Caudate nucleus (tissue), 63 donors: ENCODE measurements at places on chromosomes 2 and 18.
A peak's percentile ranks its signal among the peaks of the same experiment; 100 is the strongest.

DNA sequence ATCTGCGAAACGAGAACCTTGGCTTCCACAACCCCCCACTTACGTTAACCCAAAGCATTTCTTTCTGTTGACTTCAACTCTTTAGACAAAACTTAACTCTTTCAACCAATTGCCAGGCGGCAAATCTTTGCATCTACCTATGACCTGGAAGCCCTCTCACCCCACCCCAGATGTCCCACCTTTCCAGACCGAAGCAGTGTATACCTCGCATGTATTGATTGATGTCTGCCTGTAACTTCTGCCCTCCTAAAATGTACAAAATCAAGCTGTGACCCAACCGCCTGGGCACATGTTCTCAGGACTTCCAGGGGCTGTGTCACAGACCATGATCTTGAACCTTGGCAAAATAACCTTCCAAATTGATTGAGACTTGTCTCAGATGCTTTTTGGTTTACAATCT, 12.3 kb downstream of the AQP12B start:
- no peak for DNase-seq

DNA sequence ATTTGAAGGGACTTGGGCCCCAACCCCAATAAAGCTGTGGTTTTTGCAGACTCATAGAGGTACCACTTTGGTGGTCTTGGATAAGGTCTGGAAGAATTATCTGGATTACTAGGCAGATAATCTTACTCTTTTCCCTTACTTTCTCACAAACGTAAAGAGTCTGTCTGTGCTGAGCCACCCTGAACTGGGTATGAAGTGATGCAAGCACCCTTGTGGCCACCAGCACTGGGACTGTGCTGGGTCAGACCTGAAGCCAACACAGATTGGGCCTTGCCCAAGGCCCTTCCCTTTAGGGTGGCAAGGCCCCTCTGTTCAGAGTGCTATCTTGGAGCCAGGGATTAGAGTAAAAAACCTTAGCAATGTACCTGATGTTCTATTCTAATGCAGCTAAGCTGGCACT, 827.0 kb upstream of the RAB6C start:
- no peak for DNase-seq

DNA sequence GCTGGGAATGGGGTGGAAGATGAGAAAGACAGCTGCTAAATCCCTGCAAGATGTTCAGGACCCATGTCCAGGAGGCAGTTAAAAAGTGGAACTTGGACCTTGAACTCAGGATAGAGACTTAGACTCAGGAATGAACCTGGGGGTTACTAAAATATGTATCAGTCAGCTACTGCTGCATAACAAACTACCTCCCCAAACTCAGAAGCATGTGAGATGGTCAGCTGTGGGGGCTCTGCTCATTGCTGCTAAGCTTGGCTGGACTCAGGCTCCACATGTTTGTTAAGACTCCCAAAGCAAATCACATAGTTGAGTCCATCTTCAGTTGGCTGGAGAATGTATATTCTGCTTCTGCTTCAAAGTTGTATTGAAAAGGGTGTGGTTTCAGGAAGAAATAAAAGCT, 61.4 kb upstream of the COPS8 start:
- DNase-seq = no peak

GRCh38 chr2:43224571-43225092, 1.8 kb downstream of the ZFP36L2 start:
- no peak for DNase-seq

GRCh38 chr2:167771628-167772027, 475.8 kb downstream of the STK39 start:
- no peak for DNase-seq

GRCh38 chr2:108580050-108580449, 45.8 kb downstream of the LIMS1 start:
- DNase-seq = no peak

- DNase-seq = no peak
Measured at GRCh38 chr2:47664817-47665216, 118.1 kb upstream of the MSH6 start.

DNA sequence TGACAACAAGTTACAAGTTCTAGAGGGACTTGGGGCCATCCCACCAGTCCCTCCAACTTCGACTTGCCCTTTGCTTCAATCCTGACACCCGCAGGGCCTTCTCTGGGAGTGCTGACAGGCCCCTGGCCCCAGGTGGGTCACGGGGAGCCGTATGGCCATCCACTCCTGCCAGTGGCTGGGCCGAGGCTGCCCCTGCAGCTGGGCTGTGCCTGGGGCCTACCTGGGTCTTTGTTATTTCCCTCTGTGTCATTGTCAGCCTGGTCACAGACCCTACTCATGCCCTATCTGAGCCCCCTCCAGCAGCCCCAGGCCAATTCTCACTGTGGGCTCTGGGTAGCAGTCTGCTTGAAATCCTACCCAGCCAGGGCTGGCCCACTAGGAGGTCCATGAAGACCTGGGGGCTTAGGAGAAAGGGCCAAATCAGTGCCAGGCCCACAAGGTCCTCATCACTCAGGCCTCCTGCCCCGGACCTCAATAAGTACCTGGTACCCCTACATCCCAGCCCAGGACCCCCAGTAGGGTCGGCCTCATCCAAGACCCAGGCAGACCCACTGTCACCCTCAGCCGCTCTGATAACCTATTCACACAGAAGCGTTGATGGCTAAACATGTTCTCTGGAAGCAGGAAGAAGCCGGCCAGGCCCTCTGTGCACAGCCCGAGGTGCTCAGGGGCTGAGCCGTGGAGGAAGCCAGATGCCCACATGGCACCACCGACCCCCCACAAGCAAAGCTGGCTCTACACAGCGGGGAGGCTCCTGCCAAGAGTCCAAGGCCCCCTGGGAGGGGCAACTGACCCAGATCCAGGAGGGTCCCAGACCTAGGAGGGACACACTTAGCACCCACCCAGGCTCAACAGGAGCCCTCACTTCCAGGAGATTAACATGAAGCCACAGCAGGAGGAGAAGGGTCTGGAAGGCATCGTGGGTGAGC, 57.7 kb downstream of the BIN1 start:
- no peak for DNase-seq

DNA sequence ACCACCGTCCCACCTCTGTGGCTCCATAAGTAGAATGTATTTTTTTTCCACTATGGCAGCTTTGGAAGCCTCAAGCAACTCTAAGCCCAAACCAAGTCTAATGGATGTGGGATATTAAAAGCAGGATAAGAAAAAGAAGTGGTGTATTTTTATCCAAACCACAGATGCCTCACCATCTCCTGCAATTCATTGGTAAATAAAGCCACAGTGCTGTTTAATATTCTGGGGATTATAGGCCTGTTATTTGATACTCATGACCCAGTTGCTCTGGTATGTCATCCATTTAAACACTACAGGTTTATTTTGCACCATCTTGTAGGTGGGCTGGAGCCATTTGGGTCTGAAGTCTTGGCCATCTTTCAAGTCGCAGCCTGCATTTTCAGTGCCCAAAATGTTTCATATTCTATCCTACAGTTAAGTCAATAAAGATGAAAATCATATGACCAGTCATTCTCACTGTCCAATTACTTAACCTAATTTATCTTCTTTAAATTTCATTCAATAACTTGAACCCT, 279.5 kb upstream of the EPHA4 start:
- no peak for DNase-seq

DNA sequence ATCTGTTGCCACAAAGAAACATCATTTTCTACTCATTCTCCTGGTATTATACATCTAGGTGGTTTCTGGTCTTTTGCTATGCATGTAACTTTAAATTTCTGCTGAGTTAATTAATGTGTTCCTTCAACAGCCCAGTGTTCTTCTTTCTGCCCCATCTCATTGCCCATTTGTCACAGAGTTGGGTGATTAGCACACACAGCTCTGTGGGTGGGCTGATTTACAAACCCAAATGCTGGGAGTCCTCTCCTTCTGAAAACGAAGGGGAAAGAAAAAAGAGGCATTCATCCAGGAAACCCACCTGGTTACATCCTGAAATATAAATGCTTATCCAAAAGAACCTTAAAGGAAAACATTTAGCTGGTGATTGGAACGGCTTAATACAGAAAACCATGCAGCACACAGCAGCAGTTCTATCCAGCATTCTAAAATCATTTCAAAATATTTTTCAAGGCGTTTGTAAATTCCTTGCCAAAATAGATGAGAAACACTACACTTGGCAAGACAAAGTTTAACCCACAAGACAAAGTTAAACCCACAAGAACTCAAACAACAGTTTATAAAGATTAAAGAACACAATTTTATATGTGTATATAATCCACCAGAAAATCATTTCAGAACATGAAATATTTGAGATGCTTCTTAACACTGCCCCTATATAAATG, 177.9 kb downstream of the ANTXR1 start:
- no peak for DNase-seq

DNA sequence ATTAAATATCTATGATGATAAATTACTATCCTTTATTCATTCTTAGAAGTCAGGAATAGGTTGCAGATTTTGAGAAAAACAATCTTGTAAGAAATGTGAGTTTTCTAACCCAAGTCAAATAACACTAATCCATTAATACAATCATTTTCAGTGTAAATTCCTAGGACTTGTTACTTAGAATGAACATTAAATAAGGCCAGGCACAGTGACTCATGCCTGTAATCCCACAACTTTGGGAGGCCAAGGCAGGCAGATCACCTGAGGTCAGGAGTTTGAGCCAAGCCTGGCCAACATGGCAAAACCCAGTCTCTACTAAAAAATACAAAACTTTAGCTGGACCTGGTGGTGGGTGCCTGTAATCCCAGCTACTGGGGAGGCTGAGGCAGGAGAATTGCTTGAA, 45.8 kb upstream of the CDKL4 start:
- DNase-seq = no peak

DNA sequence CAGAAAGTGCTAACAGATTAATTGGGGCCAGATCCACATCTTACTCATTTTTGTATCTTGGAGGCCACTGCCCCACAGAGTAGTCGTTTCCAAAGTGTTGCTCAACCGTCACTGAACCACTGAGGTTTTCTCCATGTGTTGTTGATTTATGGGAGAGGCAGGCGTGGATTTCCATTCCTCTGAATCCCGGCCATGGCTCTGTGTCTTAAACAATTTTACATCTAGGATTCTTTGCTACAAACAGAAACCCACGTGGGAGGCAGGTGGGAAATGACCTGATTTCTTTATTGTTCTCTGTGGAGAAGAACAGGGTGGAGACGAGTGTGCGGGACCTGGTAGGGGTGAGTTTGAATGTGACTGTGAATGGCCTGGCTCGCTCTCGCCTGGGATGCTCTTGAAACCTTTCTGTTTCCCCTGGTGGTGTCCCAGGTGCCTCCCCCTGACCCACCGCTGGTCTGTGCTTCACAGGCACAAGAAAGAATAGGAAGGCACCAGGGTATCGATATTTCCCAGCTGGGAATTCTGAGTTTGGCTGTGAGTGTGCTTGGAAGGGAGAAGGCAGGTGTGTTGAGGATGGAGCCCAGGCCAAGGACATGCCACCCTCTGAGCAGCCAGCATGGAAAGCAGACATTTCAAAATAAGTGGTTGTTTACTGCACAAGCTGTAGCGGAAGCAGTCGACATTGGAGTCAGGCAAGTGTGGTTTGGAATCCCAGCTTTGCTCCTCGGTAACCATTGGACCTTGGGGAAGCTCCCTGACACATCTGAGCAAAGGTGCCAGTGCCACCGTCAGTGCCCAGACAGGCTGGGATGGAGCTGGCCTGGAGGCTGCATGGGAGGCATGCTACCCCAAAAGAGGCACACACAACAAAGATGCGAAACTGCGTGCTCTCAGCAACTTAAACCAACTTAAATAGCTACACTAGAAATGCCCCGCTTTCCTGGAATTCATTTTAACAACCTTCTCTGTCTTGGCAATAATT, 50.0 kb downstream of the LPIN1 start:
- DNase-seq = peak; percentile 12
